ENCODE measurements at places on chromosomes 2 and 18.

- DNase-seq = peak; percentile 45
These were observed 584 bp downstream of the AAK1 start for GRCh38 chr2:69642709-69643601.

DNA sequence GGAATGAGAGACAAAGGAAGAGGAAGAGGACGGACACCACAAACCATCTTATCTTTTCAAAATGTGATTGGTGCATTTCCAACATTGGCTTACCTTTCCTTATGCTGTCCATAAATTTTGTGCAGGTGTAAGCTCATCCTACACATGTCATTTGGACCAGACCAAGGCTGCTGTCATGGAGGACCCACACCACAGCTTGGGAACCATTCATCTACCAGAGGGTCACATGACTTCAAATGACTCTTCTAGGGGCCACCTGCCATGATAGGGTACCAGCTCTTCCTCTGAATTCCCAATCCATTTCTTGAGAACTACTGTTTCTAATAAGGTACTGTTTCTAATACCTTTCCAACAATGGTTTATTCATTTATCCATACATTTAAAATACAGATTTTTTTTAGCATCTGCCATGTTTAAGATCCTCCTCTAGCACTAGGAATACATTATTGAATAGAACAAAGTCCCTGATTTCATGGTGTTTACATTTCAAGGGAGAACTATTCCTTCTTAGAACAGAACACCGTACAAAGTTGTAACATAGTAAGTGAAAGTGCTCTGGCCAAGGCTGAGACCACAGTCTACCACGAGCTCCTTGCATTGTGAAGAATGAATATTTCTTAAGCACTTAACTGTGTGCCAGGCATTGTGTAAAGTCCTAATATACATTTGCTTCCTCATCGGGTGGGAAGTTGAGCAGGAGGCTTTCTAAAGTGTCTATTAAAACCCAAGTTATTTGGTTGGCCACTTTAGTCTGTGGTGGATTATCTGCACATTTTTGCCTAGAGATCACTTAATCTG lies 246.1 kb upstream of the FN1 start:
- DNase-seq = no peak

DNA sequence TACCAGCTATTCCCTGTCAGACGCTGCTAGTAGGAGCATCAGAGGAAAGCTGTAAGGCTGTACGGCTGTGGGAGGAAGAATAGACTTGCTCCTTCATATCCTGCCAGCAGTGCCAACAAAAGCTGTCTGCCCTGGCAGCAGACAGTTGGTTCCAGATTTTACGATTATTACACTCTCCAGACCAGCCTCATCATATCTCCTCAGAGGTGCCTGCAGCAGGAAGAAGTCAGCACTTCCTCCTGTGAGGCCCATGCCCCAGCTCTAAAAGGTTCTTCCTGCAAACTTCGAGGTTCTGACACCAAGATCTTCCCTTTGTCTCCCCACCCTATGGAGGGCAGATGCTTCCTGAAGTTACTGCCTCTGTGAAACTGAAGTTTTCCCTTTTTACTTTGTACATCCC lies 537.7 kb upstream of the PKDCC start:
- no peak for DNase-seq

DNA sequence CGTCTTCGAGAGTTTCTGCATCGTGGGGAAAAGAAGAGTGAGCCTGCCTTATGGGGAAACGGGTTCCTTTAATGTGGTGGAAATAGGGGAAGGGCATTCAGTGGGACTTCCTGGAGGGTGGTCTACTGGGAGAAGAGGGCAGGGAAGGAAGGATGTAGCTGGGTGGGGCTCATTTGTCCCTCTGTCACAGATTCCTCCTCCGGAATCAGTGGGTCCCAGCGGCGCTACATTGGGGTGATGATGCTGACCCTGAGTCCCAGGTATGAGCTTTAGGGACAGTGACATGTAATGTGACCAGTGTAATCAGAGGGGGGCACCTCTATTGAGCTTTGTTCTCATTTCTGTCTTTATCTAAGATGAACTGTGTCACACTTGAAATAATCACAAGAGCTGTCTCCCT lies 1.9 kb downstream of the HTRA2 start:
- DNase-seq = no peak

- DNase-seq = no peak
These were observed 310.3 kb upstream of the ZNF521 start for GRCh38 chr18:25662272-25662671.

DNA sequence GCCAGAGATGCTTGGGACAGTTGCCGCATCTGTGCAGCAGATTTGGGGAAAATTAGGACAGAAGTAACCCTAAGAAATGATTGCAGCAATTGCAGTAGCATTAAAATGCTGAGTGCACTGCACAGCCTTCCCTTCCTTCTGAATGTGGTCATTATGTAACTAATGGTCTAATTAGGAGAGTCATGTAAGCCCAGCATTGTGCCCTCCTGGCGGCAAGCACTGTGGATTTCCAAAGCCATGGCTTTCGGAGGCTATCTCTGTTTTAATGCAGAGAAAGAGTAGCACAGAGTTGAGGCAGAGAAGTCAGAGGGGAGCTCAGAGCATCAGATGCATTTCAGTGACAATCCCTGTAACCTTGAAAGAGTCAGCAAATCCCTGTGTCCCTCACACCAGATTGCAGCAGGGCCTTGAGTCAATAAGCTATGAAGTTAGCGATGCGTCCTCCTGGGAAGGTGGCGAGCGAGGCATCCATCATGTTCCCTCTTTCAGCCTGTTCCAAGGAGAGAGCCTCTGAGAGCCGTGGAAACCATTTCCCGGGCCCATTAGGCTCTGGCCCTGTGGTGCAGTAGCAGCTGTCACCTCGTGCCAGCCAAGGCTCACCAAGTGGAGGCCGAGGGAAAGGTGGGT lies 307.2 kb downstream of the FBXO15 start:
- DNase-seq = no peak

GRCh38 chr2:193837111-193837738 lies 1642.5 kb upstream of the TMEFF2 start:
- DNase-seq = no peak

DNA sequence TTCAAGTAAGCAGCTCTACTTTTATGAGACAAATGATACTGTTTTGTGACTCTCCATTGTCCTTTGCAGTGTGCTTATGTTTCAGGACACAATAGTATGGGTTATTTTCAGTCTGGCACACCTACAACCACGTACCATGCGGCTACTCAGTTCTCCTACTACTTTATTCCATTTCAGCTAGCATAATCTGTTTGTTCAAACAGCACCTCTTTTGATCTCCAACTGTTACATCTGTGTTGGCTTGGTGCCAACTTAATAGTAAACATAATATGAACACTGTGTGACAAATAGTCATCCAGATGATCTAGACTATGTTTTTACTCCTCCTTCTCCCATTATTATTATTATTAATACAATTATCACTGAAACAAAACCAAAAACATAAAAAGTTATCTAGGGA lies 40.5 kb downstream of the MYO3B start:
- DNase-seq = no peak

DNA sequence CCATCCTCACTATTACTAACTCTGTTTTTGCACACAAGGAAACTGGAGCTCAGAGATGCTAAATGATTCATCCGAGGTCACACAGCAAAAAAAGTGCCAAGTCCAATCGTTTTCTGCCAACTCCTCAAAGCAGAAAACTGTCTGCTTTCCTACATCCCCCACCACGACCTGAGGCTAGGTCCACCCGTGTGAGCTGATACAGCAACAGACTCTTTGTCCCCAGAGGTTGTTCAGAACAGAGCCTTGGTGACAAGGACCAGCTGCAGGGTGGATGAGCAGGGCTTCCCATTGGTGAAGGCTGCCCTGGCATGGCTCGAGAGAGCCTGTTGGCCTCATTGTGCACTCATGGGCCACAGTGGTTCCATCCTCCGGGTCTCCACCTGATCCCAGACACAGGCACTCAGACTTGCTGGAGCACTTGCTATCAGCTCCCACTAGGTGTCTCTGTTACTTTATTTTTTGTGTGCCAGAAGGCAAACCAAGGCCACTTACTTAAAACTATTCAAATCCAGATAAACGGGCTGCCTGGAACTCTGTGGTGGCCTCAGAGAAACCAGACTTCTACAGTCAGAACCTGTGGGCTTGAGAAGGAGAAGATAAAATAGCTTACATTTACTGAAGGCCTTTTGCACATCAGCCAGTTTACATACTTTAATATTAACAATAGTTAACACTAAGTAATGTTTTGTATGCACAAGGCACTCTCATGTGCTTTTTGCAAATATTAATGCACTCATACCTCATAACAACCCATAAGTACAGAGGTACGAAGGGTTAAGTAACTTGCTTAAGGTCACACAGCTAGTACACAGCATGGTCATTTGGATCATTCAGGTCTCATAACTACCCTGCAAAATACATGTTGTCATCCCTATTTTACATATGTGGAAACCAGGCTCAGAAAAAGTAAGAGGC lies 62.9 kb upstream of the CTIF start:
- DNase-seq = peak; percentile 68

GRCh38 chr2:212943351-212943750 lies 208.1 kb downstream of the IKZF2 start:
- no peak for DNase-seq

GRCh38 chr2:237558961-237559641 lies 7.3 kb upstream of the PRLH start:
- DNase-seq = no peak

DNA sequence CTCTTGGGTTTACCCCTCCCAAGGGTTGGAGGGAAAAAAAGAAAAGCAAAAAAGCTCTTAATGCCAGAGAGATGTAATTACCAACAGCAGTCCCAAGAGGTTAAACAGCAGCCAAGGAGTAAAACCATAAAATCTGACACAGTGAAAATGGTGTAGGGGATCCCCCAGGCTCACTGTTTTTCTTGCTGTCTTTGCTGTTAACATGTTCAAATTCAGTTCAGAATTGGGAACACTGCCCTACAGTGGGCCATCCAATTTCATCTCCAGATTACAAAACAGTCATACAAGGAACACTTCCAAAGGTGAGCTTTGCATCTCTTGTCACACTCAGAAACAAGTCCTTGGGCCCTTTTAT lies 54.5 kb downstream of the PLEKHM3 start:
- DNase-seq = no peak

DNA sequence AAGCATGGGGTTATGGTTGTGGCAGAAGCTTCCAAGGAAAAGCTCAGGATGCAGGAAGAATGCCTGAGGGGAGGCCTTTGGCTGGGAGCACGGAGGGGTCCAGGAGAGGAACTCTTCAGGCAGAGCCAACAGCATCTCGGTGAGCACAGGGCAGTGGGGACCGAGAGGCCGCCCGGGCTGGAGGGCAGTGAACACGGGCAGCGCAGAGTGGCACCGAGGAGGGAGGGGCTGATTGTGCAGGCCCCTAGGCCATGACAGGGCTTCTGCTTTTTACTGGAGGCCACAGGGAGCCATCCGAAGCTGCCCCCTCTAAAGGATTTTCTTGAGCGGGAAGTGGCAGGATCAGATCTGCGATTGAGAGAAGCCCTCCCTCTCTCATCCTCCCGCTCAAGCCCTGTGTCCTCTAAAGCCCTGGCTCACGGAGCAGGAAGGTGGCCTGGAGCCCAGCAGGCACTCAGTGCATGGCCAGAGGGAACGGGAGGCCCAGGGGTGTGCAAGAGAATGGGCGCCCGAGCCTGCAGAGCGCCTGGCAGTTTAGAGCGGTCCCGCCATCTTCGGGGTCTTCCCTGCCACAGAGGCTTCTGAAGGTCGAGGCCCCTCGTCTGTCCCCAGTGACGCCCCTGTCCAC lies 110.0 kb upstream of the STON1 start:
- DNase-seq = no peak

DNA sequence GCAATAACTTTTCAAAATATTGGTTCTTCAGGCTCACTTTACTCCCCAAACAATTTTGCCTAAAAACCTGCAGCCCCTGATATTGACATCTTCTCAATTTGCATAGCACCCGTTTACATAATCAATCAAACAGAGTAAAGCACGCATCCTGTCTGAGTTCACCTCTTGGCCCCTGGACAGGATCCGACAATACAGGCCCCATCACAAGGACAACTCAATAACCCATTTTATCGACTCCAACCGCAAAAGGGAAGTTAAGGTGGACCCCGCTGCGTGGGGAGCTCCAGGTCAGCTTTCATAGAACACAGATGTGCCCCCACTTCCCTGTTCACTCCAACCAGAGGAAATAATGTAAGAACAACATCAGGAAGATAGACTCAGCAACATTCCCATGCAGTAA lies 44.7 kb downstream of the TTC32 start:
- no peak for DNase-seq

DNA sequence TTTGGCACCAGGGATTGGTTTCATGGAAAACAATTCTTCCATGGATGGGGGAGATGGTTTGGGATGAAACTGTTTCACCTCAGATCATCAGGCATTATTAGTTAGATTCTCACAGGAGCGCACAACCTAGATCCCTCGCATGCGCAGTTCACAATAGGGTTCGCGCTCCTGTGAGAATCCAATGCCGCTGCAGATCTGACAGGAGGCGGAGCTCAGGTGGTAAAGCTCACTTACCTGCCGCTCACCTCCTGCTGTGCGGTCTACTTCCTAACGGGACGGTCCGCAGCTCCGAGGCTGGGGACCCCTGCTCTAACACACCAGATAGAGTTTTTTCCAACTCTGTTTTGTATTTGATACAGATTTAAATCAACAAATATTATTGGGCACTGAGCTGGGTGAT lies 286.5 kb downstream of the MTX2 start:
- no peak for DNase-seq

GRCh38 chr18:61591253-61591652 lies 258.0 kb downstream of the CDH20 start:
- no peak for DNase-seq

DNA sequence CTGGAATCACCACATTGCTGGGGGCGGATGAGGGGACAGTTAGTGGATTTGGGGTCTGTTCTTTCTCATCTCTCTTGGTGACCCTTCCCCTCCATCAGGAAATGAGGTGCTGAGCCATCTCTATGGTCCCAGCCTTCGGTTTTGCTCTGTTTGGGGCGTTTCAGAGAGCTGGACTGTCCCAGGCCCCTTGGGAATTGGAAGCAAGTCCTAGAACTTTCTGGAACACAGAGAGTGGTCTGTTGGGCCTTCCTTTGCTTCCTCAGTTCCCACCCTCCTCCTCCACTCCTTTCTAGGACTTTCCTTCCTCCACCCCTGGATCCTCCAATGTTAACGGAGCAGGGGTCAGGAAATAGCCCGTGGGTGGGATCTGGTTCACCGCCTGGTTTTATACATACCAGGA lies 17.0 kb downstream of the RRM2 start:
- no peak for DNase-seq

DNA sequence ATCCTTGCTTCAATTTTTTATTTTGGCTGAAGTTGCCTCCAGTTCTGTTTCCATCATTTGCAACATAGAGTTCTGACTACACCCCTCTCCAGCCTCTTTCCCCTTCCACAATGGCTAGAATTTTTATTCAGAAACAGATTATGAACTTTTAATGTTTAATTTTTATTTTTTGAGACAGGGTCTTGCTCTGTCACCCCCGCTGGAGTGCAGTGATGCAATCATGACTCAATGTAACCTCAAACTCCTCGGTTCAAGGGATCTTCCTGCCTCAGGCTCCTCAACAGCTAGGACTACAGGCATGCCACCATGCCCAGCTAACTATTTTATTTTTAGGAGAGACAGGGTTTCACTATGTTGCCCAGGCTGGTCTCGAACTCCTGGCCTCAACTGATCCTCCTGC lies 2.8 kb downstream of the NTSR2 start:
- no peak for DNase-seq

- DNase-seq = no peak
These were observed 78.4 kb upstream of the ZC3H15 start for GRCh38 chr2:186407611-186408010.

Data from GM13977 (cell line).